Spleen (tissue), 13 donors: ENCODE measurements at places on chromosomes 1 and 21. TPM values are rescaled to one million over a fixed set of nuclear protein-coding genes. Genes with fewer than 3 reads are reported as not detected.

Gene AMY1C
- not detected for polyA plus RNA-seq

GRCh38 chr1:44108241-44108640, 10.4 kb upstream of the KLF17 start:
- no peak for DNase-seq

Gene CSF3R
- polyA plus RNA-seq = 73.8 TPM

- no peak for DNase-seq
These were observed 180.7 kb downstream of the ZBTB18 start for GRCh38 chr1:244231572-244232315.

DNA sequence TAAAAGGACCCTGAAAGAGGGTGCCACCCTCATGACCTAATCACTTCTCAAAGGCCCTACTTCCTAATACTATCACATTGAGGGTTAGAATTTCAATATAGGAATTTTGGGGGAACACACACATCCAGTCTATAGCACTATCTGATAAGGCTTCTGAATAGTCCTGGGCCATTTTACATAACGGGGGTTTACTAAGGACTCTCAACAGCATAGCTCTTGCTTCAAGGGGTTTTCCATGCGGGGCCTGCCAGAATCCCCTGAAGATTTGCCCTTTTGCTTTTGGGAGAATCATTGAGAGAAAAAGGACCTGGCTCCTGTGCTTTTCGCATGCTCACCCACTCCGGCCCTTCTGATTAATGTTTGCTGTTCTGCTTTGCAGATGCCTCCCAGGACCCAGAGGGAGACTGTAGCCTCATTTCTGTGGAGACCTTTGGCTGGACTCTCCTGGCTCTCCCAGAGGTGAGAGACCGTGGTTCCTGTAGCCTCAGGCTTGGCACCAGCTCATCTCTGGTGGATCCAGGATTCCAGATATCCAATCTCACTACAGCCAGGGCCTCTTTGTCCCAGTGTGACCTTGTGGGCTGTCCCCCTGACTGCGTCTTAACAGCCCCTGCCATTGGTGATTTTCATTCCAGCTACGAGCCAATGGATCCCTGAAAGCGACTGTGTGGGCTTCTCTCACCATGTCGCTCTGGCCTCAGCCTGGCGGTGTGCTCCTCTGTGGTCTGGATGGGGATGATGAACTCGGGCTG, 72.6 kb downstream of the DDR2 start:
- no peak for DNase-seq

GRCh38 chr1:161158316-161159010, 837 bp upstream of the USP21 start:
- no peak for DNase-seq

Gene LEMD1
- polyA plus RNA-seq = not detected

Gene MMEL1
- polyA plus RNA-seq = 6.4 TPM

Gene LAD1
- polyA plus RNA-seq = 0.96 TPM

DNA sequence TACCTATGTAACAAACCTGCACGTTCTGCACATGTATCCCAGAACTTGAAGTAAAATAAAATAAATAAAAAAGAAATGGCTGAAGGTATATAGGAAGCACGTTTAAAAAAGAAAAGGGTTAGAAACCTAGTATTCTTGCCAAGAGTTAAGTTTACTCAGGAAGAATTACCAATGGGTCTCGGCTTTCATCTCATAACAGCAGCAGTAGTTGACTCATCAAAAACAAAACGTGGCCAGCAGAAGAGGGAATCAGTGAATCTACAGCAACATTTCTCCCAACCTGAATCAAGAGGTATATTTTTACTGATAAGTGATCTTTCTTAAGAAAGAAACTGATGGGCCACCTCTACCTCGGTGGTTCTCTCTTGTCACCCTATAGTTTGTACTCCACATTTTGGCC, 340.3 kb downstream of the BRINP2 start:
- DNase-seq = no peak

GRCh38 chr1:182459949-182460348, 10.0 kb downstream of the RGSL1 start:
- DNase-seq = no peak

DNA sequence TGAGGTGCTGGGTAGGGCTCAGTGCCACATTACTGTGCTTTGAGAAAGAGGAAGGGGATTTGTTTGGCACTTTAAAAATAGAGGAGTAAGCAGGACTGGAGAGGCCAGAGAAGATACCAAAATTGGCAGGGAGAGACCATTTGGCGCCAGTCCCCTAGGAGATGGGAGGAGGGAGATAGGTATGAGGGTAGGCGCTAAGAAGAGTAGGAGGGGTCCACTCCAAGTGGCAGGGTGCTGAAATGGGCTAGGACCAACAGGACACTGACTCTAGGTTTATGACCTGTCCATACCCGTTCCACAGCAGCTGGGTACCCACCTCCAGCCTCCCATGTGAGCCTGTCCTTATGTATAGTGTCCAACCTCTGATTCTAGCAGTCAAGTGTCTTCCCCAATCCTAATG, 1.0 kb upstream of the CRTC2 start:
- DNase-seq = peak; percentile 69

DNA sequence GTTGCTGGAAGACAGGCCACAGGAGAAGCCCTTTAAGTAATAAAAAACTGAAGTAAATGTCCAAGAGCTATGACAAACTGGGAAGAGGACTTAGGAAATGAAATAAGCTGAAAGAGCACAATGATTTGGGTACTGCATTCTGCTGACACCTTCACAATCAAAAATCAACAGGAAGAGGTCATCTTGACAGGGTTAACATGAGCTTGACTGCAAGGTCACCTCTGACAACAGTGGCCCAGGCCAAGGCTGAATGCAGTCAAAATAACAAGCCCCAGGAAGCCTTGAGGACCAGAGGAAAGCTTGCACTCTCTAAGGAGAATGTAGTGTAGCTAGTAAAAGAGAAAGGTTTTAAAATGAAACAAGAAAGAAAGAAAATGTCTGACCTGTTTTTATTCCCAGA, 179.3 kb downstream of the SEC16B start:
- no peak for DNase-seq

GRCh38 chr1:223759273-223759672, 46.9 kb downstream of the CAPN2 start:
- DNase-seq = peak; percentile 13

GRCh38 chr1:16979475-16980327, 719 bp downstream of the MFAP2 start:
- no peak for DNase-seq

Gene RHBDL2
- 0.07 TPM for polyA plus RNA-seq

Gene ARHGEF10L
- polyA plus RNA-seq = 10.0 TPM
